ENCODE measurements at places on chromosomes 3 and 15.
A peak's percentile ranks its signal among the peaks of the same experiment; 100 is the strongest.

DNA sequence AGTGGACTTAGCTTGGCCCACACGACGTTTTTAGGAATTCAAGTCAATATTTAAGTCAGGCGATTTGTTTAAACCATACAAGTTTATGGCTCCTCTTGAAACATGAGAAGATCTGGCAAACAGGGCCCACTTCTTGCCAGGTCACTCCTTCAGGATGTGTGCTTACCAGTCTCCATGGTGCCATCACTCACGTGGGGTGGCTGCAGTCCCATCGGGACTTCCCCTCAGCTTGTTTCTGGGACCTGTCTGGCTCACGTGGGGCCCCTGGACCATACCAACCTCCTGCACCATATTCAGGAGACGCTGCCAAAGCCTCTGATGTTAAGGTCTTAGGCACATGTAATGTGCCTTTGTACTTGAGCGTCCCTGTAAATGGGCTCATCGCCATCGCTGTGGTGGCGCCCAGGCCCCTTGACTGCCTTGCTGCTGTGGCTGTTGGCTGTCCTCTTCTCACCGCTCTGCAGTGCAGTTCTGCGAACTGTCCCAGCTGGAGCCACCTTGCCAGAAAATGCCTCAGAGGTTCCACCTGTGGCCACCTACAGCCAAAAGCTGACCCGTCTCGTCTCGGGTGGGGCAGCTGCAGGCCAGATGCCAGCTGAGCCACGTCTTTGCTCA lies 8.9 kb downstream of the MCM2 start:
- no peak for DNase-seq

DNA sequence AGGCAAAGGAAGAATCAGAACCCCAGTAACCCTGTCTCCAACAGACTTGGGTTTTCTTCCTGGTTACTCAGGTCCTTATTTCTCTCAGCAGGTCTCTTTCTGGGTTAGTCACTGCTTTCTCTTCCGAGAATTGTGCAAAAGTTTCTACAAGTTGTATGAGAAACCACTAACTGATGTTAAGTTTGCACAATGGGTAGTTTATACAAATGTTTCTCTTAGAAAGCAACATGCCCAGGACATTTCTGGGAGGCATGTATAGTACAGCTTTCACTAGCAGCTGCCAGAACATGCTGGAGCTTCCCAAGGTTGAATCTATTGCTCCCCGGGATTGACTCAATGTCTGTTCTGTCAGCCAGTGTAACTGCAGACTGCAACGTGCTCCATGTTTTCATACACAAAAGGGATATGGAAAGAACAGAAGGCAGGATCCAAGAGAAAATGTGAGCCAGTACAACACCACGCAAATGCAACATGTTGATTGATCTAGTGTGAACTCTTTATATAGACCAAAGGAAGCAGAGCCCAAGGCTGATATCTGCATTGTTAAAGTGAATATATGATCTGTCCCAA lies 887.8 kb downstream of the MCTP2 start:
- DNase-seq, result no peak

DNA sequence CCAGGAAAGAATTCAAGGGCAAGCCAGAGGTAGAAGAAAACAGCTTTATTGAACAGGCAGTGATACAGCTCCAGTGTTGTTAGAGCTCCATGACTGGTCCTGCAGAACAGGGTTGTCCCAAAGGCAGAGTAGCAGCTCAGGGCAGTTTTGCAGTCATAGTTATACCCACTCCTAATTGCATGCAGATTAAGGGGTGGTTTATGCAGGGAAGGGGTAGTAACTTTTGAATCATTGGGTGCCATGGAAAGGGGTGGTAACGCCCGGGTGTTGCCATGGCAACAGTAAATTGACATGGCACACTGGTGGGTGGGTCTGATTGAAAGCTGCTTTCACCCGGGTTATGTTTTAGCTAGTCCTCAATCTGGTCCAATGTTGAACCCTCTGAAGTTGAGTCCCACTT lies 9.7 kb upstream of the RAB6B start:
- no peak for DNase-seq

DNA sequence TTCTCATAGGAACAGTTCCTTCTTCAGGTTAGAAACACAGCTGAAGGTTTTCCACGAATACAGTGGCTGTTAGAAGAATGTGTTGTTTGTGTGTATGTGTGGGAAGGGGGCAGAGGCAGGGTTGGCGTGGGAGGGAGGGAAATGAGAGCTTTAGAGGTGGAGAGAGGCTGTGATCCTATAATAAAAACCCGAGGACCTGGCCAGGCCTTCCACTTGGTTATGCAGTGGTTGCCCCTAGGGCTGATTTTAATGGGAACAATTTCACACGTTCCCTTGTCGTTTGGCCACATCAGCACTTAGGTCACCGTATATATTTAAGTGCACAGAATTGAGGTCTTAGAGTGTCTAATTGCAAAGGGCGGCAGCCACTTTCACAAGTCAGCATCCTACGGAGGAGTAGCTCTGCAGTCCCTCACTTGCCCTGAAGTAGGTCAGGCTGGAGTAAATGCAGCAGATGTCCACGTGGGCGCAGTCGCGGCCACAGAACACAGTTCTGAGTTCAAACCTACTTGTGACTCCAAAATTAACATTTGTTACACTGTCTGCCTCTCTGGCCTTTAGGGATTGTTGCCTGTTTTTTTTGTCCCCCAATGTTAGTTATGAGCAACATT lies 85.6 kb downstream of the PDCD6IP start:
- DNase-seq, result no peak

GRCh38 chr3:78761126-78761525 lies 1006.7 kb downstream of the ROBO1 start:
- DNase-seq, result no peak

DNA sequence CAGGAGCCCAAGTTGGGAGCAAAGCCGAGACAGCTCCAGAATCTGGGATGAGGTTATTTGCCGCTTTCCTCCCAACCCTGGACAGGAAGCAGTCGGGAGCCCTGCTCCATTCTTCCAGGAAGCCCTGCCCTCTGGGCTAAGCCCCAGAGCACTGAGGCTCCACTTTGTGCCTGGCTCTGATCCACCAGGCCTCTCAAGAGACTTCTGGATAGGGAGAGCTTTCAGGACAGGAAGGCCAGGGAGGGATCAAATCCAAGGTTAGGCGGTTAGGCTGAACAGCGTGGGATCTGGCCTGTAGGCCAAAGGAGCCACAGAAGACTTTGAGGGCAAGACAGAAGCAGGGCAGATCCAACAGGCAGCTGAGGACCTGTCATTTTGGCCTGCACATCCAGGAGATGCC lies 835 bp downstream of the STOML1 start:
- no peak for DNase-seq

GRCh38 chr3:134768116-134768515 lies 26.9 kb upstream of the EPHB1 start:
- no peak for DNase-seq

DNA sequence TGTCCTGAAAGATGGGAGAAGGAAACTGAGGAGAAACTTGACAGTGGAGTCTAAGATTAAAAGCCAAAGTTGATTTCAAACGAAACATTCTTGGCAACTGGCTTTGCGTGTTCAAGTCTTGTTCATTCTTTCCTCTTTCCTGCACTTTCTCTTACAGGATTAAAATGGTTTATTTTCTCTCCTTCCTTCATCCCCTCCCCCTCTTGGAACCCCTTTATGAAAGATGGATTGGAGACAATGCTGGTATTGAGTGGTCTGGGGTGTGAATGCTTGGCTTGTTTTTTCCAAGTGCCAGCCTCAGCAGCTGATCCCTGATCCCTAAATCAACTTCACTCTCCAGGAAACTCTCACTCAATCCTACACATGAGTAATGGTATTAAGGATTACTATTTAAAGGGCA lies 703 bp upstream of the LSAMP start:
- no peak for DNase-seq

GRCh38 chr3:34948517-34948916 lies 690.8 kb upstream of the ARPP21 start:
- no peak for DNase-seq

DNA sequence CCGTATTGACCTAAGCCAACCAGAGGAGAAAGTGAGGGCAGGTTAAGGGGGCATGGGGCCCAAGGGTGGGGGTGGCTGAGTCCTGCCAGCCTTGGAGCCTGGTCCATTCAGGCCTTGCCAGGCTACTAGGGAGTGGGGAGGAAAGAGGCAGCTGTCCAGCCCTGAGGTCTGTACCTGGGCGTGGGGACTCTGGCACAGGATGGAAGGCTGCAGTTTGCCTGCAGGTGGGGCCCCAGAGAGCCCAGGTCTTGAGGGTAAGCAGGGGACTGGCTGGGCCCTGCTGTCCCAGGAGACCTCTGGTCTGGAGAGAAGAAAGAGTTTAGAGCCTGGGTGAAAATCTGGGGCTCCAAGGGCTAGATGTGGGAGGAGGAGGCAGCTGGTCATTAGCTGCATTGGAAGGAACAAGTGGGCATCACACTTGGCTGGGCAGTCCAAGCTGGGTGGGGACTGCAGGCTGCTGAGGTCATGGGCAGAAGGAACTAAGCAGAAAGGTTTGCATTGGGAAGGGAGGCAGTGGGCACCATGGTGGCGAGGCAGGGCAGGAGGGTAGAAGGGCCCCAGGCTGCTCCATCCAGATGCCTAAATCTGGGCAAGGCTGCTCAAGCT lies 108.4 kb downstream of the OXNAD1 start:
- DNase-seq, result no peak

DNA sequence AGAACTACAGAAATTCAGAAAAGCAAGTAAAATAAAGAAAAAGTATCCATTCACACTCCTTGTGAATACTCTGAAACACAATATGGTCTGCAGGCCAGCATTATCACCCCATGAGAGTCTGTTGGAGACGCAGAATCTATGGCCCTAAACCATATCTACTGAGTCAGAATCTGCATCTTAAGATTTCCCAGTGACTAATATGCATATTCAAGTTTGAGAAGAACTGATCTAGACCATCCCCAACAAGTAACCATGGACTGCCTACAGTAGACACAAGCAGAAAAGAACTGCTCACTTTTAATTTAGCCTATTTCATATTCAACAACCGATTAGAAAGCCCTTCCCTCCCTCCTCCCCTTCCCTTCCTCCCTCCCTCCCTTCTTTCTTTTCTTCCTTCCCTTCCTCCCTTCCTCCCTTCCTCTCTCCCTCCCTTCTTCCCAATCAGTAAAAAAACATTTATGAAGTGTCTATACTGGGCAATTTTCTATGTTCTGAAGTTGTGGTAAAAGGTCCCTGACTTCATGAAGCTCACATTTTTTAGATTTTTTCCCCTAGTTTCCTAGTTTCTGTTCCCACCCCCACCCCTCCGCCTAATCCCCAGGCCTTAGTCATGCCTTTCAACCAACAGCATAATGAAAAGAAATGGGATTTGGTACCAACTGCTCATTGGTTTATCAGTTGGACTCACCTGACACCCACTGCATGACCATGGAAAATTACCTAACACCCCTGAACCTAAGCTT lies 125.2 kb downstream of the CNTN3 start:
- DNase-seq, result no peak

DNA sequence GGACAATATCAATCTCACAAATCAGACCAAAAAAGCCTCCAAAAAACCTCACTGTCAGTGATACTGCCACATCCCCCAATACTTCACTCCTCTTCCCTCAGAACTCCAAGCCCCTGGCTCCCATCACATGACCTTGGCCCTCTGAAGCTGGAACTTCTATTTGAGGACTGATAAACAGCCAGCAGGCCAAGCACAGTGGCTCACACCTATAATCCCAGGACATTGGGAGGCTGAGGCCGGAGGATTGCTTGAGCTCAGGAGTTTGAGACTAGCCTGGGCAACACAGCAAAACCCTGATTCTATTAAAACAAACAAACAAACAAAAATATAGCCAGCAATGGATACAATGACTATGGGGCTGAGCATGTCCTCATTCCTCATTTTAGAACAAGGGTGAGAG lies 55.2 kb downstream of the MAP4 start:
- DNase-seq, result no peak

DNA sequence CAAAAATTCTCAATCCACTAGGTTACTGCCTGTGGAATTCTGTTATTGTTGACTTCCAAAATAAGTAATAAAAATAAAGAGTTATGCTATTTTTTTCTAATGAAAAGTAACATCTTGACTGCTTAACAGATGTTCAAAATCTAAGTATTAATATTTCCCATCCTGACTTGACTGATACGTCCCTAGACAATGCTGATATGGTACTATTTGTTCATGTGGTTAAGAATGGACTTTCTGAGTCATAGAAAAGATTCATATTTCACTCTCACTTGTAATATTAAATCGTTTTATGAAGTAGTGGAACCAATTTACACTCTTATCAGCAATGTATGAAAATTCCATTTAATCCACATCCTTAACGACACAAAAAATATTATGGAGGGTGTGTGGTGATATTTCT lies 104.8 kb upstream of the PLSCR5 start:
- DNase-seq, result no peak

DNA sequence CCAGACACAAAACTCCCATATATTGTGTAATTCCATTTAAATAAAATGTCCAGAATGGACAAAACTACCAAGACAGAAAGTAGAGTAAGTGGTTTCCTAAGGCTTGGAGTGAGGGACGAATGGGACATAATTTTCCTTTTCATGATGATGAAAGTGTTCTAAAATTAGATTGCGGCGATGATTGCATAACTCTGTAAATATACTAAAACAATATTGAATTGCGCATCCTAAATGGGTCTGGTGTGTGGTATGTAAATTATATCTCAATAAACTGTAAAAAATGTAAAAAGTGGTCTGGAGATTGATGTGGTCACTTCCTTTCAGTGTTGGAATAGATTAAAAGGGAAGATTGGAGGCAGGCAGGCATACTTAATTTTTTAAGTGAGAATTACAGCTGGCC lies 105.9 kb upstream of the KCNAB1 start:
- DNase-seq, result no peak

- DNase-seq, result peak; percentile 88
Observed at GRCh38 chr15:74781431-74782258, at the start of gene CSK. TSS of gene CSK (plus strand) at chr15:74782080. CDS start at chr15:74798298, 16,218 bp downstream.

GRCh38 chr3:182108371-182108770 lies 396.6 kb downstream of the SOX2 start:
- DNase-seq, result no peak

GRCh38 chr15:85849946-85850345 lies 55.2 kb upstream of the KLHL25 start:
- DNase-seq, result no peak

- DNase-seq, result no peak
Observed at GRCh38 chr15:77821188-77821958, 188.7 kb upstream of the LINGO1 start.

All from T-helper 17 cell (primary cell).